ENCODE measurements at places on chromosomes 12 and 14. TPM values are rescaled to one million over a fixed set of nuclear protein-coding genes. Genes with fewer than 3 reads are reported as not detected.
A peak's percentile ranks its signal among the peaks of the same experiment; 100 is the strongest.

- H3K36me3 ChIP-seq, result peaks cover 3% of the 10 kb centered on the region
- DNase-seq, result peak; percentile 19
- H3K4me1 ChIP-seq, result no peaks in the 10 kb centered on the region
- H3K27ac ChIP-seq, result no peak overlapping the region
Measured at GRCh38 chr14:72755766-72756165, 138.1 kb downstream of the DPF3 start.

GRCh38 chr14:25006961-25007795 is 42.8 kb downstream of the STXBP6 start:
- no peak overlapping the region for H3K4me3 ChIP-seq
- no peaks in the 10 kb centered on the region for H3K36me3 ChIP-seq
- no peak overlapping the region for H3K27ac ChIP-seq
- peaks cover 16% of the 10 kb centered on the region for H3K4me1 ChIP-seq
- no peaks in the 10 kb centered on the region for H3K27me3 ChIP-seq

Gene SMCO2
- total RNA-seq, result not detected

- DNase-seq, result no peak
- H3K27ac ChIP-seq, result no peak overlapping the region
- no peaks in the 10 kb centered on the region for H3K27me3 ChIP-seq
- no peak overlapping the region for H3K4me3 ChIP-seq
- peaks cover 50% of the 10 kb centered on the region for H3K36me3 ChIP-seq
- peaks cover 8% of the 10 kb centered on the region for H3K4me1 ChIP-seq
Measured at GRCh38 chr12:64125913-64126312, 96.2 kb downstream of the KICS2 start.

- no peaks in the 10 kb centered on the region for H3K27me3 ChIP-seq
- no peak overlapping the region for H3K4me3 ChIP-seq
- H3K36me3 ChIP-seq, result no peaks in the 10 kb centered on the region
- no peak for DNase-seq
Measured at GRCh38 chr14:38367922-38368321, 112.0 kb upstream of the CLEC14A start.

Gene EML5
- 22.2 TPM for total RNA-seq

Gene PIP4K2C
- 14.4 TPM for total RNA-seq

DNA sequence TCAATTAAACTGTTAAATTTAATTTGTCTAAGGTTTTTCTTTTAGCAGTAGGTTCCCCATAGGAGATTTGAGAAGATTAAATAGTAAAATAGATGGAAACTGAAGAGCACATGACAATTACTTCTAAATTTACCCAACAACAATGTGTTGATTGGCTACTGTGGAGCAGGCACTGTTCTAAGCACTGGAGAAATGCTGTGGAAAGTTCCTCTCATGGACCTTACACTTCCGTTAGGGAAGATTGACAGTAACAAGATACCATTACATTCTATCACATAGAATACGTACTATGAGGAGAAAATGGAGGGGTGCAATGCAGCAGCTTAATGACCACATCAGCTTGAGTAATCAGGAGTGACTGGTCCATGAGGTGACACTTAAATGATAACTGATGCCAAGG is 8.1 kb upstream of the STAB2 start:
- no peak overlapping the region for H3K4me3 ChIP-seq
- no peaks in the 10 kb centered on the region for H3K4me1 ChIP-seq
- peaks cover 2% of the 10 kb centered on the region for H3K27me3 ChIP-seq
- DNase-seq, result no peak

- H3K4me1 ChIP-seq, result peaks cover 46% of the 10 kb centered on the region
- DNase-seq, result peak; percentile 73
- no peak overlapping the region for H3K4me3 ChIP-seq
- H3K27ac ChIP-seq, result peak overlapping the region; percentile 0
Measured at GRCh38 chr12:2288001-2288400, 235.2 kb downstream of the CACNA1C start.

DNA sequence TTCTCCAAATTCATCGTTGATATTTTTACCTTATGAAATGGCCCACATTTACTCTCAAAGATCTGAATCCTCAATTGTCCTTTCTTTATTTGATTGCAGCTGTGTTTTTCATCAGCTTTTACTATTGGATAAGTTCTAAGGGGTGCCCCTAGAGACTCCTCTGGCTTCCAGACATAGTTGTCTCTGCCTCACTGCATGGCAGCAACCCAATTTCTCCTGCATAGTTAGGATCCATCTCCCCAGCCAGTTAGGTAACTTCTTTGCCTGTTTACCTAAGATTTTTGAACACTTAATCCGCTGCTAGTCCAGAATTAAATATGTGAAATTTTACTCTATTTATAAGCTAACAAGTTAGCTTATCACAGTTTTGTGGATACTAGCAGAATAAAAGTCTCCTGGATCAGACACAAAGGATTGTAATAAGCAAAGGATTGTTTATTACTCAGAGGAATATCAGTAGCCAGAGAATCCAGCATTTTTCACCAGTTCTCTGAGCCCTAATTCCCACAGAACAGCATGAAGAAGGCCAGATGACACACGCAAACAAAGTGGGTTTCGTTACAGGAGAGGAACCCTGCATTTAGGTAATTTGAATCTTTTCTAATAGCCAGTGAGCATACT is 101.1 kb downstream of the BBS10 start:
- no peaks in the 10 kb centered on the region for H3K36me3 ChIP-seq
- DNase-seq, result no peak
- no peak overlapping the region for H3K4me3 ChIP-seq
- H3K4me1 ChIP-seq, result peaks cover 4% of the 10 kb centered on the region

GRCh38 chr12:118065380-118065779 is 4.4 kb upstream of the WSB2 start:
- no peaks in the 10 kb centered on the region for H3K36me3 ChIP-seq
- no peaks in the 10 kb centered on the region for H3K27me3 ChIP-seq
- no peak overlapping the region for H3K27ac ChIP-seq

All from IMR-90 (cell line).